ENCODE measurements at places on chromosomes 7 and 10.
A peak's percentile ranks its signal among the peaks of the same experiment; 100 is the strongest.

GRCh38 chr7:39022796-39023195, 45.1 kb downstream of the POU6F2 start:
- no peak for DNase-seq

DNA sequence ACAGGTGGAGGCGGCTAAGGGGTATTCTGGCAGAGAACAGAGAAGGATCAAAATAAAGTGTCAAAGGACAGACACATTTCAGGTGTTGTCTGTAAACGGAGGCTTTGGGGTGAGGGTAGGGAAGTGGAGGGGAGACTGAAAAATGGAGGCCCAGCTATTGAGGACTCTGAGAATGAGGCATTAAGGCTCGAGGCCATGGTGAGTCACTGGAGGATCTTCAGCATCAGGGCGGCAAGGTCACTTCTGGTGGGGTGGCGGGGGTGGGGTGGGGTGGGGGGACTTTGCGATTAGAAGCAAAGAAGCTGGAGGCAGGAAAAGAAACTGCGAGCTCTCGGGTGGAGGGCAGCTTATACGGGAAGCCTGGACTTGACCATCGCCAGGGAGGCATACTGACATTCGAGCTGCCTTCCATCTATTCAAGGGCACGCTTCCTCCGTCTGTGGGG, 58.4 kb upstream of the PCGF5 start:
- peak; percentile 4 for DNase-seq

DNA sequence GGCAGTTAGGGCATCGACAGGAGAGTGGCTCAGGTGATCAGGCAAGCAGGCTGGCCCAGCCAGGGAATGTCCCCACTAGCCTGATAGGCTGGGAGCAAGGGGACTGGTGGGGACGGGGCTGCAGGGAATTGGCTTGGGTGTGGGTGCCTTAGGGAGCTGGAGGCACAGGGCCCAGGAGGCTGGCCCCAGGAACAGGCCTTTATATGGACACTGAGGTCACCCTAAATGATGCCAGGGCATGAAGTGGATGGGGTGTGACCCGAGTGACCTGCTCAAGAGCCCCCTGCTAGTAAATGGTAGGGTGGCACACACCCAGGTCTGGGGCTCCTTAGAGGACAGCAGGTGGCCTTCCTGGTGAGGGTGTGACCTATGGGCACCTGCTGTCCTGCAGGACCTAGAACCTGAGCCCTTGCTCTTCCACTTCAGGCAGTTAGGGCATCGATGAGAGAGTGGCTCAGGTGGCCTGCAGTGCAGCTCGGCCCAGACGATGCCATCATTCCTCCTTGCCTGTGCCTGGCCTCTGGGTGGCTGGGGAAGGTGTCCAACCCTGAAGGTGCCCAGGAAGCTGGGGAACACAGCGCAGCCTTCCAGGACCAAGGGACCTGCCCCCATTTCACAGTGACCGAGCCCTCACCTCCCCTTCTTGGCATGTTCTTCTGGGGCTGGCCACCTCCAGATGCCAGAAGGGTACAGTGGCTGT, 51.7 kb upstream of the LEP start:
- no peak for DNase-seq

- DNase-seq, result no peak
These were observed 42.2 kb upstream of the TCF7L2 start for GRCh38 chr10:112907893-112908292.

DNA sequence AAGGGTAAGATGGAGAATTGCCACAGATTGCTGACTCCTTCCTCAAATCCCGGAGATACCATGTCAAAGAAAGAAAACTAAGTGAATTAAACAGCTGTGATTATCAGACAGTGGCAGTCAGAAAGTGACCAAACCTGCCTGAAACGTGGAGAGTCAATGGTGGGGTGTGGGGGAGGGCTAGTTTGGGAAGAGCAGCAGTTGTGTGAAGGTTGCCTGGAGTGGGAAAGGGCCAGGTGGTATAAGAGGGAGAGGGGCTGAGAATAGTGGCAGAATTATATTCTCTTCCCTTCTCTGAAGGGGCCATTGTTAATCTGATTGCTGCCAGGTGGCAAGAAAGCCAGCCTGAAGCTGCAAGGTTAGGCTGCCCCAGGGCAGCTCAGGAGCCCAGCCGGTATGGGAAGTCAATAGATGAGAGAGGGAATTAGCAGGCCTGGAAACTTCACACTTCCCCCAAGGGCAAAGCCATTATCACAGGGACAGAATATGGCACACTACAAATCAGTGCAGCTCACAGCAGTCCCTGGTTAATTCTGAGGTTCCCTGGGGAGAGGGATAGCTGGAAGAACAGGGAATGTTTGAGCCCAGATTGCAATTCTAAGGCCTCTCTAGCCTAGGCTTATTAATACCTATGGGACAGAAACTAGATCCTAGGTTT, 83.9 kb upstream of the ITGB1 start:
- DNase-seq, result no peak

- no peak for DNase-seq
These were observed at the start of gene HIP1 for GRCh38 chr7:75738604-75738974. Gene HIP1 (minus strand): TSS chr7:75738941. CDS start chr7:75738920, 21 bp downstream.

DNA sequence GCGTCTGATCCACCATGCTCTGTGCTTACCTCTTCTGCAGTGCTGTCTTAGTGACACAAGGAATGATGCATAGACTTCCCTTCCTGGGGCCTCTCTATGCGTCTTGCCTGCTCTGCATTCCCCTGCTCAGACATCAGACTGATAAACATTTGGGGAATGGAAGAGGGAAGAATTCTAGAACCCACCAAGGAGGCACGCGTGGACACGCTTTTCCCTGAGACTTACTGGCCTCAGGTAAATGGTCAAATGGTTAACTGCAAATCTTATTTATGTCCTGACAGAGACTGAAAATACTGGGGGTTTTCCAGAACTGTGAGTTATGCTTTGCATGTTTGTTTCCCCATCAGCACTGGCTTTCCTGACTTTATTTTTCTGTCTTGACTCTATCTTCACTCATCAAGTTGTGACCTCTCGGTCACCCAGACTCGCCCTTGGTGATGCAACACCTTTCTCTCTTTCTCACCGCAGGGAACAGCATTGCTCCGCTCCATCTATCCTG, 285.9 kb upstream of the FZD8 start:
- DNase-seq, result no peak

Measured in activated CD8-positive, alpha-beta memory T cell treated with anti-CD3 and anti-CD28 coated beads for 1 hour (primary cell).